ENCODE measurements at places on chromosomes 4 and X. TPM values are rescaled to one million over a fixed set of nuclear protein-coding genes. Genes with fewer than 3 reads are reported as not detected.

GRCh38 chr4:20354120-20354519, 102.4 kb downstream of the SLIT2 start:
- DNase-seq: no peak

GRCh38 chr4:6313216-6313615, 43.6 kb downstream of the WFS1 start:
- no peak for DNase-seq

GRCh38 chr4:167711517-167711916, 380.8 kb upstream of the ANXA10 start:
- no peak for DNase-seq

The PAGE2B gene
- not detected for total RNA-seq

The ARMCX4 gene
- 15.4 TPM for total RNA-seq

All from chondrocyte (in vitro differentiated cells).